ENCODE measurements at places on chromosomes 5 and 9.
A peak's percentile ranks its signal among the peaks of the same experiment; 100 is the strongest.

DNA sequence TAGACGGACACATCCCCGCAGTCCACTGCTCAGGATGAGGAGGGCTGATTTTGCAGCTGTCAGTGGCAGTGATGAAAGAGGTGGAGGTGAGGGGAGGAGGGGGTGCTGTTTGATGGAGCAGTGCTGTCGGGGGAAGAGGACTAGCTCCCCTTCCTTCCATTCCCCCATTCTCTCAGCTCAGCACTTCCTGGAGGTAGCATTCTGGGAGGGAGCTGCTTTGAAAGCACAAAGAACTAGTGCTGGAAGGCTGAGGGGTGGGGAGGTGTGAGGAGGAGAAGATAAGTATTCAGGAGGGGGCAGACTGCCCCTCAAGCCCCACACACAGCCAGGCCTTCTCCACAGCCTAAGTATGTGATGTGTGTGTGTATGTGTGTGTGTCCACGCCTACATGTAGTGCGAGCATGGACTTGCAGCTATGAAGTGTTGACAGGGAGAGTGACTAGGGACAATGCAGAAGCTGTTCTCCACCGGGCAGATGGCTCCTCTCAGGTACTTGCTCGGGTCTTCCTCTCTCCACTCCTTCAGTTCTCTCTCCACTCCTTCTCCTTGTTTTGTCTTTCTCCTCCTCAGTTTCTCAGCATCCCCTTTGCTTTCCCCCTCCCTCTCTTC lies 65.5 kb upstream of the HSPA9 start:
- DNase-seq: no peak

- no peak for DNase-seq
These were observed 26.5 kb downstream of the PPP2R2B start for GRCh38 chr5:146852089-146852488.

- no peak for DNase-seq
These were observed 6.8 kb downstream of the PIK3R1 start for GRCh38 chr5:68222310-68222709.

DNA sequence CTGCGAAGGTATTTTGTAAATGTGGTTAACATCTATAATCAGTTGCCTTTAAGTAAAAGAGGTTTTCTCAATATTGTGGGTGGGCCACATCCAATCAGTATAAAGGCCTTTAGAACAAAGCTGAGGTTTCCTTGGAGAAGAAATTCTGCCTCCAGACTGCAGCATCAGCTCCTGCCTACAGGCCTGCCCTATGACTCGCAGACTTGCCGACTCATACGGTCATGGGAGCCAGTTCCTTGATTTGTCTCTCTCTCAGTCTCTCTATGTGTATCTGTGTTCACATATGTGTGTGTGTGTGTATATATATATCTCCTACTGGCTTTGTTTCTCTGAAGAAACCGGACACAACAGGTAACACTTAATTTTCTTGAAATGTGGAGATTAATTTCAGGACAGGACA lies 45.3 kb downstream of the SLC36A1 start:
- peak; percentile 19 for DNase-seq

DNA sequence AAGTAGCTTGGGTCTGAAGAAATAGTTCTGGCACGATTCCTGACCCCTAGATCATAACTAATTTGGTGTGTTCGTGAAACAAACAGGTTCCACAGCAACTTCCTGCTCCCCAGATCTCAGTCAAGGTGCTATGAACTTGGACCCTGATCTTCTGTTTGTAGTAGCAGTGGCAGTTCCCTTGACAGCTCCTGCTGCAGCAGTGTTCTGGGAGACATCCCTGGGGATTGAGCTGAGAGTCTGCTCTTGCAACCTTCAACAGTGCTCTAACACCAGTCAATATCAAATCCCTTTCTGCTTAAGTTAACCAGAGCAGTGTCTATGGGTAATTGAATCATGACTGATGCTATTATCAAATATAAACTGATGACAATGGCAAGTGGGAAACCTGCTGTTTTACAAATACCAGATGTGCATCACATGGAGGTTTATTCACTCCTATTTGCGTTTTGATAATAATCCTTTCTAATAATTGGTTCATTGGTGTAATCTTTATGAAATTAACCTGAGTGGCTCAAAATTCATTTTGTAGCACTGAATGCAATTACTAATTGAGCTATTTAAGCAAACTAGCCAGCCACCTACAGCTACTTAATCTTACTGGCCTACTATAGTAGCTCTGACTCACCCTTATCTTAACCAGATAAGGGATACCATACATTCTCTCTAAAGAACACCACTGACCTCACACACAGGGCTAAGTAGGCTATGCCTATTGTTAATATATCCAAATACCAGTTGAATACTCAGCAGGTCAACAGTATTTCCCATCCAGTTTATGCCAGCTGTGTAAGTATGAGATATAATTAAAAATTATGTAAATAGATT lies 21.9 kb downstream of the KDM4C start:
- peak; percentile 97 for DNase-seq

GRCh38 chr5:148816357-148816756 lies 10.1 kb upstream of the ADRB2 start:
- DNase-seq: no peak

GRCh38 chr9:128636024-128636390 lies 20.6 kb downstream of the DYNC2I2 start:
- no peak for DNase-seq

DNA sequence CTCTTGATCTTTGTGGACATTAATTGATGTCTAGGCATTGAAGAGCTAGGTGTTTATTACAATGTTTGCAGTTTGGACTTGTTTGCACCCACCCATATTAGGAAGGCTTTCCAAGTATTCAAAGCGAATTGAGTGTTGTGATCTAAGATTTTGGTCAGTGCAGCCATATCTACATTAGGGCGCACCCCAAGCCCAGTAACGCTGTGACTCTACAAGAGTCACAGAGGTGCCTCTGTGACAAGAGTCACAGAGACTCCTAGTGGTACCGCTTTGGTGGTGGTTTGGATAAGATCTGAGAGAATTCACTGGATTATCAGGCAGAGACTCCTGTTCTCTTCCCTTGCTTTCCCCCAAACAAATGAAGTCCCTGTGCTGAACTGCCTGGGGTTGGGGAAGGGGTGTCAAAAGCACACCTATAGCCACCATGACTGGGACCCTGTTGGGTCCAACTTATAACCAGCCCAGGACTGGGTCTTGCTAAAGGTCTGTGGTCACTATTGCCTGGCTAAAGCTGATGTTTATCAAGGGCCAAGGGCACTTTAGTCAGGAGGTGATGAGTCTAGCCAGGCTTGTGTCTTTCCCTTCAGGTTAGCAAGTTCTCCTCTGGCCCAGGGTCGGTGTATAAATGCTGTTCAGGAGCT lies 114.1 kb upstream of the RIOK2 start:
- peak; percentile 78 for DNase-seq

GRCh38 chr5:38433160-38433861 lies 123.1 kb downstream of the LIFR start:
- DNase-seq: no peak

GRCh38 chr5:132007399-132008162 lies 3.9 kb downstream of the ACSL6 start:
- DNase-seq: peak; percentile 92

GRCh38 chr9:127128341-127129072 lies 6.1 kb upstream of the ANGPTL2 start:
- DNase-seq: no peak

- no peak for DNase-seq
These were observed 233.7 kb downstream of the ENC1 start for GRCh38 chr5:74406844-74407243.
